ENCODE measurements at places on chromosomes 12 and 14.

DNA sequence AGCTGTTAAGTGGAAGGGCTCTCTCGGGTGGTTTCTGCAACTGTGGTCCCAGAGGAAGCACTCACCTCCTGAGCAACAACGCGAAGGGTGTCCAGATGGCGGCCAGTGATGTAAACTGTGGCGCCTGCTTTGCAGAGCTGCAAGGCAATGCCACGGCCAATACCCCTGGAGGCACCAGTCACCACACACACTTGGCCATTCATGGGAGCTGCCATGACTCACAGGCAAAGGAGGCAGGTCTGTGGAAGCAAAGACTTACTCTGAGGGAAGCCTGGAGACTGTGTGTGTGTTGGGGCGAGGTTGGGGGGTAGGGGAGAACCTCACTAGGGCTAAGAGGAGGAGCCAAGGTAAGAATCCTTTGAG is 707 bp downstream of the DHRS1 start:
- no peak for DNase-seq

DNA sequence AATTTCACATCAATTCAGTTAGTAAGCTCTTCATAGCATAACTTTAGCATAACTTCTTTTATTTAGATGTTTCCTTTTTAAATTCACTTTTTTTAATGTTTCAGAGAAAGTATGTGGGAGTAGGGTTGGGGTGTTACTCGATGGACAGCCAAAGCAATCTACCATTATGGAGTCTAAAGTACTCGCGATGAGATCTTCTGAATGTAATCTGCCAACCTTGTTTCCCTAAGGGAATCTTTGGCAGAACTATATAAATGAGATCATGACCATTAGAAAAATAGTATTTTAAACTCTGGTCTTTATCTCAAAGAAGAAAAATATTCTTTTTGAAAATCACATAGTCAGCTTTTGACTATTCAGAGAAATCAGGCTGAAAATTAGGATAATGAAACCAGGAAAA is 103.9 kb downstream of the BBS10 start:
- no peak for DNase-seq

GRCh38 chr12:27873010-27873409 is 93.0 kb upstream of the MANSC4 start:
- DNase-seq, result no peak

GRCh38 chr12:112179341-112179740 is 54.0 kb downstream of the TRAFD1 start:
- DNase-seq, result no peak

DNA sequence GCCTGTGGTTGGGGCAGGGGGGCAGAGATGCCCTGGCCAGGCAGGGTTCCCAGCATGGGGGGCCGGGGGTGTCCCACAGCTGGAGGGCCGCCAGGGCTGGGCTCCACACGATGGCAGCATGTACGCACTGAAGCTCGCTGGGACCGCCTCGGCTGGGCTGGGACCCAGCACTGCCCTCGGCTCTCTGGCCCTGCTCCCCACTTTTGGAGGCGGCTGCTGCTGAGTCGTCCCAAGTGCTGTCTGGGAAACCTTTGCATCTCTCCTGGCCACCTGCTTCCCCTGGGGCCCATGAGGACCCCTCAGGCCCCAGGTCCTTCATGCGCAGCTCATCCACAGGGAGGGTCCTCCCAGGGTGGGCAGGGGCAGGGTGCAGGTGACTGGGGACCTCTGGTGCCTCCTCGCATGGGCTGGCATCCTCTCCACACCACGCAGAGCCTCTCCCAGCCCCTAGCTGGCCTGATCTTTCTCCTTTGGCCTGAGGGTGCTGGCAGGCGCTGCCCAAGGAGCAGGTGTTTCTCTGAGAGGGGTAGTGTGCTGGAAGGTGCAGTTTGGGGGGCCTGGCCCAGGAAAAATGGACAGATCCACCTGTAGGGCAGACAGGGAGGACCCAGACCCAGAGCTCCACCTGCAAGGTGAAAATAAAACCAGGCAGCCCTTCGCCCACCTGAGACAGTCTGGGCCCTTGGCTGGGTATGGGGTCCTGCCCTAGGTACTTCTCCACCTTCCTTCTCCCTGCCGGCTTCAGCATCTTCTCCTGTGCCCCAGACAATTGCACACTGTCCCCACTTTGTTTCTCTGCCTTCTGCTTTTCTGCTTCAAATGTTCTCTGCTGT is 46.9 kb downstream of the DLK1 start:
- no peak for DNase-seq

GRCh38 chr12:104802208-104802607 is 155.9 kb downstream of the SLC41A2 start:
- DNase-seq, result no peak

DNA sequence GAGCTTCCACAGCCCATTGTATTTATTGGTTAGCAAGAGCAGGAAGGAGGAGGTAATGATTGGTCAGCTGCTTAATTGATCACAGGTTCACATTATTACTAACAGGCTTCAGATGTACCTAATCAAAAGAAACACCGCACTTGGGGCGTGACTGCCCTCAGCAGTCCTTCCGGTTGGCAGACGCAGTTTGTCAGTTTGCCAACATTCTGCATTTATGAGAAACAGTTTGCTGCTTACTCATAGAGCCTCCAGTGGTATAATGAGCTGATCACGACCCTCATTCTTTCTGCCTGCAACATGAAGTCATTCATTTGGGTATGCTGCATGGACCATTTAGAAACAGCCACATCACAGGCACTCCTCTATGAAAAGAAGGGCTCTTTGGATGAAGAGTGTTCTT is 42.5 kb upstream of the PPM1H start:
- no peak for DNase-seq

GRCh38 chr14:61080591-61081010 is 99.6 kb downstream of the SLC38A6 start:
- DNase-seq, result no peak

DNA sequence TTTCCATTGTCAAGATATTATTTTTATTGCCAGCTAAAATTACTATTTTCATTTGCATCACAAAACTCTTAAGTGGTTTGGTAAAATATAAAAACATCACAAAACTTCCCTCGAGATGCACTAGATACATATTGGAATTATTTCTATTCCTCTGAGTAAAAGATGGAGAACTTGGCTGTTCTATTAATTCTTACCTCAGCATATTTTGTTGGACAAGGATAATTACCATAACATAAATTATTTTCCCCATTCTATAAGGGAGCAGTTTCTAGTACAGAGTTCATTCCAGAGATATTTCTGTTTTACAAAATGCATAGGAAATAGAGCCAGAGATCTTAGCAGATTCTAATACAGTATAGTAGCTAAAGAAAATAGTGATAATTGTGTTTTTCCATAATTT is 42.6 kb upstream of the PTHLH start:
- DNase-seq, result no peak

- DNase-seq, result no peak
These were observed 5.8 kb downstream of the JDP2 start for GRCh38 chr14:75433631-75434071.

DNA sequence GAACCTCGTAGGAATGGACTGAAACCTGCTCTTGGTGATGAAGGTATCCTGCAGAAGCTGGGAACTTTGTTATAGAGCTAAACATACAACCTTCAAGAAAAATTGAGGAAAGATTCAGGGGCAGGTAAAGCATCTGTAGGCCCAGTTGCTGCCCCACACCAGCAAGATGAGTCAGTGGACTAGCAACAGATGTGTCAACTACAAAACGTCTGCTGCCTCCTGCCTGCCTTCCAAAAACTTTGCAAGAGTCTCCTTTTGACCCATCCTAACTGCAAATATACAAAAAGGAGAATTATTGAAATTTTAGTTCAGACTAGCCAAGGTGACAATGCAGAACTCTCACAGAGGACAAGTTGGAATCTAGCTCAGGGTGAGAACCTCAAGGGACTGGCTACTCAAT is 60.9 kb upstream of the TMTC1 start:
- no peak for DNase-seq

GRCh38 chr12:88764781-88765480 is 184.7 kb upstream of the KITLG start:
- no peak for DNase-seq

GRCh38 chr12:6643569-6644256 is 3.5 kb downstream of the ACRBP start:
- no peak for DNase-seq

DNA sequence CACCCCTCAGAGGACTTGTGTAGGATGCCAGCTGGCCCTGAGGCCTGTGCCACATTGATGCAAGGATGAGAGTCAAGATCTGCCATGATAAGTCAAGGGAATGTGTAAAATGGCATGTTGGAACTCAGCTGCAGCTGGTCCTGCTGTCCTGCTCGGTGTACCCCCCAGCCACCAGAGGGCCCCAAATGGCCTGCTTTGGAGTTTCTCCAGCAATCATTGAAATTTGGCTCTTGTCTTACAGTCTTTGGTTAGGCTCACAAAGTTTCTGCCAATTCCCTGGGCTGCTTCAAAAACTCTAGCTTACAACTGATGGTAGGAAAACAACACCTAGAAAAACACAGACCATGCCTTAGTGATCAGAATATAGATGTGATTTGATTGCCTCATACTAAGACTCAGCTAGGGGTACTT is 76.8 kb downstream of the HSD17B6 start:
- DNase-seq, result no peak

DNA sequence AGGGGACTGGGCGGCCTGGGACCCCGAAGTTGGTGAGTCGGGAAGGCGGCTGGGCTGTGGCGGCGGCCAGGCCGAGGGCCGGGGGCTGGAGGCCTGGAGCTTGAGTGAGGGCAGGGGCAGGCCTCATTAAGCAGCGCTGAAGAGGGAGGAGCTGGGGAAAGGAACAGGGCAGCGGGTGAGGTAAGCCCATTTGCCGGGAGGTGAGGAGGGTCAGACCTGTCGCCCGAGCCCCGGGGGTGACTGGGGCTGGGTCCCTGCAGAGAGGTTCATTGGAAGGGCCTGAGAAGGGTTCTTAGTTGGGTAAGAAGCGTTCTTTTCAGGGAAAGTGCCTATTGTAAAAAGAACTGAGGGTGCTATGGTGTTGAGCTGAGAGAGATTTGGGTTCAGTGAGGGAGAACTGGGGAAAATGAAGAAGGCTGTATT is 441 bp downstream of the RAB5B start:
- no peak for DNase-seq

DNA sequence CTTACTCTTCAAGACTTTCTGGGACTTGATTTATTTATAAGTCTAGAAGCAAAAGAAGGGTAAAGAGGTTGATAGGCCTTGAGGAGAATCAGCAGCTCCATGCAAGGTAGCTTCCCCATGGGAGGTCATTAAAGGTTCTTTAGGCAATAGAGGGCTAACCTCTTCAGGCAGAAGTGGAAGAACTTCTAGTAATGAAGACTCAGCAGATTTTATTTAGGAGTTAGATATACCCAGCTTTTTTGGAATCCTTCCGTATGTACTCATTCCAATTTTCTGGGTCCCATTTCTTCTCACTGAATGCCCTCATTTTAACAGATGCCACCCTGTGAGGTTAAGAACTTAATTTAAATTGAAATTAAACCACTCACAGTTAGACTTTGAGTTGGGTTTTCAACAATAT is 565.6 kb downstream of the LRFN5 start:
- no peak for DNase-seq

GRCh38 chr12:2833327-2833726 is 1.5 kb downstream of the NRIP2 start:
- no peak for DNase-seq

DNA sequence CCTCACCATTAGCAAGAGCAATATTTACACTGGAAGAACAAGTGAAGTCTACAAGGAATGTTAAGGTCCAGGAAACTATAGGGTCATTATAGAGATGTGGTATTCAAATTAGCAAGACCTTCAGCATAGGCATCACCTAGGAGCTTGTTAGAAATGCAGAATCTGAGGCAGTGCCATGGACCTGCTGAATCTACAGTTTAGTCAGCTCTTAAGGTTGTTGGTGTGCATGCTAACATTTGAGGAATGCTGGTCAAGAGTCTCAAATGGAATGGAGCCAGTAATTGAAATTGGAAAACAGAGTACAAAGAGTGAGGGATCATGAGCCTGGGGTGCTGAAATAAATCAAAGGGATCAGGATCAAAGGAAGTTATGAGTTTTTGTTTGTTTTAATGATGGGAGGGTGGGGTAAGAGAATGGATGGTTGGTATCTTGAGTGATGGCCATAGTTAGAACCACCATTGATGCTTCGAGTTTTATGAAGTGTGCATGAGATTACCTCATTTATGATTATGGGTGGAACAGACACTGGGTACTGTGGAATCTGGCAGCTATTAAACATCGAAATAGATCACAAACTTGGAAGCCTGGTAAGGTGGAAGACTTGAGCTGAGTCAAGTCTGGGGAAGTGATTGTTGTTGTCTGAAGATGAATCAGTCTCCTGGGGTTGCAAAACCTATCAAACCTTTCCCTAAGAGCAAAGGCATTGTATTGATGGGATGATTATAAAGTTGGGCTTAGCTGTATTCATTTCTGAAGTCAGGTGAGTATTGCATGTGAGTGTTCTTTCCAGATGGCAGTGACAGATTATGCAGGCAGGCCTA is 323.3 kb upstream of the E2F7 start:
- DNase-seq, result no peak

- DNase-seq, result no peak
These were observed 45.1 kb downstream of the GNPTAB start for GRCh38 chr12:101785671-101786070.

DNA sequence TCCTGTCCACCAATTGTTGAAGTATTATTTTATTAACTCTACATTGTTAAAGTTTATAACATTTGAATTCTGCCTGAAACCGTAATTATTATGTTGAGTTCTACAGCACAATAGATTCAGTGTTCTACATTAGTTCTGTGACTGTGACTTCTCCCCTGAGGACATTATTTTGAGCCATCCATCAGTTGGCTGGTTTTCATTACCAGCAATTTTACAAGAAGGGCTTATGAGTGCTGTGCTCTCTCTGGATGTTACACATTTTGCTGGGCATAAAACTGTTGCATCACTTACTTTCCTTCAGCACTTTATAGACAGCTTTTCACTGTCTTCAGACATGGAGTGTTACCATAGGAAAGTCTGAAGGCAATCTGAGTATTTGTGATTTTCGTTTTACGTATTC is 118.2 kb upstream of the KITLG start:
- no peak for DNase-seq

GRCh38 chr12:24378548-24379407 is 429.3 kb upstream of the SOX5 start:
- no peak for DNase-seq

DNA sequence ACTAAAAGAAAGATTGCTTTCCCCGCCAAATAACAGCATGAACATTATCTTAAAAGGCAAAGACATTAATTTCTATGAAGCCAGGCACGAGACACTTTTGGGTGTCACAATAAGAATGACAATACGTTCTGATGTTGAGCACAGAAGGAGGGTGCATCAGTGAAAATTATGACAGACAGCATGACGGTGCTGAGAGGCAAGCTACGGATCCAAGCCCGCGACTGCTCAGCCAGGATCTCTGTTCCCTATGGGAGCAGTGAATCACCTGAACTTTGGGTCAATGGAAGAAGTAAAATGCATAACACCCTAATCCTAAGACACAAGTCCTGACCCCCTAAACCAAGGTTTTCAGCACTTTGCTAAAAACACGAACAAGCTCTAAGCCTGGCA is 51.7 kb downstream of the SLC25A47 start:
- no peak for DNase-seq

GRCh38 chr12:104454997-104455396 is 1.8 kb upstream of the CHST11 start:
- DNase-seq, result no peak

DNA sequence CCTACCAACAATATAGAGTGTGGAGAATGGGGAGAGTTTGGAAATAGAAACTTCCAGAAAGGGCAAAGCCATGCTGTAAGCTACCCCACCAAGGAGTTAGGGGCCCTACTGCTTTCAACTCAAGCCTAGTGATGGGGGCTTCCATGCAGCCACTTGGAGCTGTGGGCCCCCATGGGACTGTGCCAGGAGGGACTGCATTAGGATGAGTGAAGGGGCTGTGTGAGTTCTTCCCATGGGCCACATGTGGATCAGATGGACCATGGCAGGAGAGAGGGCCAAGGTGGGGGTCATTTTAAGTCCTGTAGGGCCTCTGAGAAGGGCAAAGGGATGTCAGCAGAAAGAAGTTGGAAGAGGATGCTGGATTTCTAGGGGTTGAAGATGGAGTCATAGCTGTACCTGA is 23.1 kb upstream of the CIPC start:
- no peak for DNase-seq

Measured in activated CD4-positive, alpha-beta T cell treated with anti-CD3 and anti-CD28 coated beads for 4 hours (primary cell).